ENCODE measurements at places on chromosomes 2 and 18.

DNA sequence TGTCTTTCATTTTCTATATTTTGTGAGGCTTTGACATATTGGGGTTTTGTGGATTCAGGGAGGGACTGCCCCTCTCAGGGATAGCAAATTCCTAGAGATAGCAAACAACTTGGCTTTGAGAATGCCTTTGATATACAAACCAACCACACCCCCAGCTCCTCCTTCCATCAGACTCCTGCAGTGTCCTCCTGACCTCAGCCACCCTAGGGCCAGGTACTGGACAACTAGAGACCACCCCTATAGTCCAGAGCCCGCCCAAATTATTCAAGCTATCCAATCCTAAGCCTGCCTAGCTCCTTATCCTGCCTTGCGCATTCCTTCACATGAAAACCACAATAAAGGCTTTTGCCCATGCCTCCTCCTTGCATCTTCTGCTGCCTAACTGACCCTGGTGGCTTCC, 22.9 kb upstream of the STAM2 start:
- DNase-seq, result no peak

- DNase-seq, result no peak
These were observed 237.6 kb downstream of the CDH7 start for GRCh38 chr18:65988386-65988785.

DNA sequence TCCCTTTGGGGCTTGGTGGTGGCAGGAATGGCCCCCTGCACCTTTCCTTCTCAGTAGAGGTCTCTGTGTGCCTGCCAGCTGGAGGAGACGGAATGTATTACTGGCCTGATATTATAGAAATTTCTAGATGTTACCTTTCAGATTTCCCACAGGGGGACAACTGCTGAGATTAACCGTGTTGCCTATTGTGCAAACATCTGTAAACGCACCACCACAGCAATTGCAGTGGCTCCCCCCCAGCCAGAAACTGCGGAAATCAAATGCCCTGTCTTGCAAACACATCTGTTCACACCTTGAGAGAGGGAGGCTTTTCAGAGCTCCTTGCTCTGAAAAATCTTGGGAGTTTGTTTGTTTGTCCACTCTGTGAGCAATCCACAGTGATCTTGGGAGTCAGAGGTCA, 270.0 kb upstream of the RAB12 start:
- DNase-seq, result no peak

DNA sequence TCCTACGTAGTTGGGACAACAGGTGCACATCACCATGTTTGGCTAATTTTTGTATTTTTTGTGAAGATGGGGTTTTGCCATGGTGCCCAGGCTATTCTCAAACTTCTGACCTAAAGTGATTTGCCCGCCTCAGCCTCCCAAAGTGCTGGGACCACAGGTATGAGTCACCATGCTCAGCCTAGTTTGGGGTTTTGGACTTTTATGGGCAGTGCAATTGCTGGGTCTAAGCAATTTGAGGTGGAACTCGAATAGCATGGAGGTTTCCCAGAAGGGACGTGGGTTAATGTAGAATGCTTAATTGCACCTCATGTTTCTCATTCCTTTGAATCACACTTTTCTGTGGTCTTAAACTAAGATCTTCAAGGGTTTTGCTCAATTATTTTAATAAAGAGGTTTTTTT, 102.3 kb upstream of the EPHA4 start:
- DNase-seq, result no peak

DNA sequence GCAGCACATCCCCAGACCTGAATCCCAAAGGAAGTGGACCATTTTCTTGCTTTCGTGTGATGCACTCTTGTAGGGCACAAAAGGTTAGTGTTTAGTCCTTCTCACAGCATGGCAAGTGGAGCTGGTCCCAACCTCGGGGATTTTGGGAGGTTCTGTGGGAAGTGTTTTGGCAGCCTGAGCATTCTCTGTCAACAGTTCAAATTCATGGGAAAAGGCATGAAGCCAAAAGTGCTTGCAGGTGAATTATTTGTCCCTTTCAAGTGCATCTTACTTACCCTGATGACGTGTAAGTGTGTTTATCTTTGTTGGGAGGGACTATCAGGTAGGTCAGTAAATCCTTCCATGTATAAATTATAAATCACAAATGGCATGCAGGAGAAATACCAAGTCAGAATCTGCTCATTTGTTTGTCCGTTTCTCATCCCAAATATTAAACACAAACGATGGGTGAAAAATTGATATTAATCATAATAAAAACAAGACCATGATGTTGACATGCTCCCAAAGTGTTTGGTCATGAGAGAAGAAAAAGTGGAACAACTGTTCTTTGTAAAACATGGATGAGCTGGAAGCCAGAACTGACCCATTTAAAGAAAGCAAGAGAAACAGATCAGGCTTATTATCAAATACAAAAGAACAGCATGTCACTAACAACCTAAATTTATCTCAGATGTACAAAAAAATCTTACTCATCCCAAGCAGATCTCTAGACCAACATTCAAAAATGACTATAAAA, 57.6 kb downstream of the EPHA4 start:
- no peak for DNase-seq

GRCh38 chr18:60593249-60593648, 220.7 kb upstream of the MC4R start:
- DNase-seq, result no peak

DNA sequence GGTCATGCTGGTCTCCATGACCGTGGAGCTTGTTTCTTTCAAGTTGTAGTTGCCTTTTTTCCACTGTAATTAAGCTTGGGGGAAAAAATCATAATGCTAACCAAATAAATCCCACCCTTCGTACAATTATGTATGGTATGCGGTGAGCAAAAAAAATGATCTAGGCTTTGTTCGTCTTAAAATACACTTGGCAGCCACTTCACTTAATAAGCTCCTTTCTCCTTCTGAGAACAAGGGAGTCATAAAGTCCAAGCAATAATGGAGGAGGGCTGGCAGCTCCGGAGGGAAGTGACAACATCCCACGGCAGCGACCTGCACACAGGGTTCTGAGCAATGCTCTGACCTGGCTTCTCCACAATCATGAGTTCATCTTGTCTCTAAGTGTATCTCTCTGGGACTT, 91.2 kb upstream of the KLHL29 start:
- DNase-seq, result no peak

DNA sequence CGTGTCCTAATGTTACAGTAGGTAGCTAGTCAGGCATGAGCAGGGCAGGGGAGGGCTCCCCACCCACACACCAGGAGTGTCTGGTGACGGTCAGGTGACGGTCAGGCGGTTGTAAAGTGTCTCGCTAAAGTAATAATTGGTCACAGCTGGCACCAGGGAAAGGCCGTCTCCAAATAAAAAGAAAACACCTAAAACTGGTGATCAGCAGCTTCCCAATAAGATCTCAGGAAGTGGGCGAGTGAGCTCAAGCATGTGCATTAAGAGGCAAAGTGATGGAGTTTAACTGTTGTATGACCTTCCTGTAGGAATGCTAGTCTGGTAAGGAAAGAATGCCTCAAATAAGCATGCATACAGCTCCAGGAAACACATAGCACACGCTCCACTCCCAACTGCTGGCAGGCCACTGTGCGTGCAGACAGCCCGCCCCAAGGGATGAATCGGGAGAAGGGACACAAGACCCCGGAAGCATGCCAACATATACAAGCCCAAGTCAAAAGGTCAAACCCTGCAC, 177.1 kb downstream of the RNF144A start:
- no peak for DNase-seq

DNA sequence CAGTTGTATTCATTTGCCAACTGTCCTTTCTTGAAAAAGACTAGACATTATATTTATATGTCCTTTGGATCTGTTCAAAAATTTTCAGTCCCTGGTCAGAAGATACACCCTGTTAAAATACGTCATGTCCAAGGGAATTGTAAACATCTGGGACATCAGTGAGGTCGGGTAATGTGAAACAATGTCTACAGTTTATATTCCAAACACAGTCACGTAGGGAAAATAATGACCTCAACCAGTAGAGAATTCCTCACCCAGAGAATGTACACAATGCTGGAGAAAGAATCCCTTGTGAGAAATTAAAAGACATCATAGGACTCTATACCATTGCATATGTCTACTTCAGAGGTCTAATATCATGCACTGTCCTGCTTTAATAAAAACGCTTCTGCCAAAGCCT, 888.0 kb upstream of the CHAC2 start:
- DNase-seq, result no peak

GRCh38 chr2:181540421-181540820, 83.2 kb downstream of the ITGA4 start:
- DNase-seq, result no peak

DNA sequence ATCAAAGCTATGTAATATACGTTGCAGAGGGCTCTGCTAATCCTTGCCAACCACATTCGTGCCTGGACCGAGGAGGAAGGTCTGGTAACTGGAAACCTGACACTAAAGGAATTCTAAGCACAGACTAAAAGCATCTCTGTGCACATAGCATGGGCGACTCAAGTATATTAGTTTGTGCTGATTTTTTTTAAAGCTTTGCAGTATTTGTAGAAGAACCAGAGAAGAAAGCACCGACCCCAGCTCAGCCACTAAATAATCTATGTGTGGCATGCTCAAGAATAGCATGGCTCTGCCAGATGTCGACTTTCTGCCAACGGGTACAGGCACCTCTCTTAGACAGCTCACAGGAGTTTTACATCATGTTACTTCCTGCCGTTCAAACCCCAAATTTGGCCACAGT, 73.2 kb upstream of the NRP2 start:
- DNase-seq, result no peak

- peak; percentile 53 for DNase-seq
These were observed 13.3 kb downstream of the SERTAD2 start for GRCh38 chr2:64640153-64641044.

- DNase-seq, result no peak
These were observed 271.3 kb upstream of the STON1 start for GRCh38 chr2:48258481-48259149.

Data from NB4 (cell line).